Left hindlimb (tissue), 1 donor: ENCODE measurements at places on chromosomes 12 and 14.

- no peak for DNase-seq
These were observed 30.0 kb upstream of the EID3 start for GRCh38 chr12:104273503-104273902.

DNA sequence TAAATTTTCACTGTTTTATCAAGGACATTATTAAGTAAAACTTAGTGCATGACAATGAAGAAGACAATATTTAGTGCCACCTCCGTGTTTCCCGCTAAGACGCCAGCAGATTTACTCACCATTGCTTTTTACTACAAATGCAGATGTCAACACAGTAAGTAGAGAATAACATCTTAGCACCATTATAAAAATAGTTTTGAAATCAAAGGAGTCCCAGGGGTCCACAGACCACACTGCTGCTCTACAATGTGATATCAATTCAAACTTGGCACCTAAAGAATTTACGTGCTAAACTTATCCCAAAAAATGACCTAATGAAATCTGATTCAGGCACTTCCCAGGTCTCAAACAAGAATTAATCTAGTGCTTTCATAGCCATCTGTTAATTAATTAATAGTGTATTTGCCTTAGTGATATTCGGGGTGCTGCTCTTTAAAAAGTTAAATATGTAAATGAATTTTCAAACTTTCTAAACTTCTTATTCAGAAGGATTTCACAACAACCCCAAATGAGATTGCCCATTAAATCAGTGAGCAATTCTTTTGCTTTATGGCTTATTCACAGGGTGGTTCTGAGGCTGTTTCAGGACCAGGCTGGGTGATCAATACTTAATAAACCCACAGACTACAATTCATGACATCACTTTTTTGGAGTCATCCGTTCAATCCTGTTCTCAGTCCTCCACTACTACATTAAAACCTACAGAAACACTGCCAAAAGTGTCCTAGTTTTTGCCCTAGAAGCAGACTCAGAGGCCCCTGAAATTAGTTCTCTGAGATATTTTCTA is 161.3 kb upstream of the LMNTD1 start:
- DNase-seq: no peak

GRCh38 chr14:59360923-59361794 is 104.0 kb downstream of the GPR135 start:
- DNase-seq: peak; percentile 32

GRCh38 chr12:32448586-32448985 is 49.2 kb downstream of the FGD4 start:
- DNase-seq: no peak

- DNase-seq: no peak
These were observed 113.6 kb downstream of the SLC15A5 start for GRCh38 chr12:16163901-16164300.

DNA sequence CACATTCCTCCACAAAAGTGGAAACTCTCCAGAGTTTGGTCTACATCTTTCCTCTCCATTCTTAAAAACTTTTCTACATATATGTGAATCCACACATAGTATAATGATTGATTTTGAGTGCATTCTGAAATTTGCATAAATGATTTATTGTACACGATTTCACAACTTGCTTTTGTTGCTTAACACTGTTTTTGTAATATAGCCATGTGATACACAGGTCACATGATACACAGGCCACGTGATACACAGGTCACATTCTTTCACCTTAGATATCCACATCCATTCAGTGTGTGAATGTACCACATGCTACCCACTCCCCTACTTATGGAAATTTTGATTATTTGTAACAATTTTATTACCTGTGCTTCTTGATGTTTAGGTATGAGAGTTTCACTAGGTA is 319.1 kb downstream of the ZFP36L1 start:
- no peak for DNase-seq

GRCh38 chr12:77940567-77940966 is 109.9 kb downstream of the NAV3 start:
- no peak for DNase-seq

- DNase-seq: no peak
These were observed 366.0 kb upstream of the USP15 start for GRCh38 chr12:61894168-61894567.

- no peak for DNase-seq
These were observed 12.8 kb upstream of the CCDC91 start for GRCh38 chr12:28177461-28177860.

DNA sequence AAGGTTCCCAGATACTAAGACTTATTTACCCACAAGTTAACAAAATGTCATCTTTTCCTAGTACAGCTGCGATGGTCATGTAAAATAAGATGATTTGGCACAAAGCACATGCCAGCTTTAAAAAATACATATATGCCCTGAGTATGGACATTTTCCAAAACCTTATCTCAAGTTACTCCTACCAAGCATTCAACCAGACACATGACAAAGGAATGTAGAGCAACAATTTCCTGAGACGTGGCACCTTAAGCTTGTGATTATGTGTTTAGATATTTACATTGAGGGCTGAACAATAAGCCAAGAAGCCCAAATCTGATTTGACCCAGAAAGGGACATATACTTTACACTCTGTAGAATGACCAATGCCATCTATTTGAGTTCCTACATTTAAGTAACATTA is 24.5 kb upstream of the OVCH1 start:
- DNase-seq: no peak

GRCh38 chr12:76449583-76449982 is 101.4 kb upstream of the BBS10 start:
- no peak for DNase-seq

DNA sequence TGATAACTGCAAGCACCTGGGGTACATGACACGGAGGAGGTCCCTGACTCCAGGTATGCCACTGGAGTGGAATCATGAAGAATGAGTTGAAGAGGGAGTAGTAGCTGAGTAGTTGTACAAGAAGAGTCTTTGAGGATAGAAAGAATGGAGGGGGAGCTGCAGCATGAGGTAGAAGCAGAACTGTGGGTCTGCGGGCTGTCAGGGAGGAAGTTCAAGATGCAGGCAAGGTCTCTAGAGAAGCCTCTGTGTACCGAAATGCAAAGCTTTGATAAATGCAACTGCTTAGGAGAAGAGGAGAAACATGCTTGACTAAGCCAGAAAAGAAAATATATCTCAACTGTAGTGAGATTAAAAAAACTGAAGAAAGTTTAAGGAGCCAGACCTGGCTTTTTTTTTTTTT is 91.5 kb downstream of the CPNE8 start:
- DNase-seq: no peak

GRCh38 chr14:56120091-56120691 is 2.0 kb downstream of the PELI2 start:
- no peak for DNase-seq

DNA sequence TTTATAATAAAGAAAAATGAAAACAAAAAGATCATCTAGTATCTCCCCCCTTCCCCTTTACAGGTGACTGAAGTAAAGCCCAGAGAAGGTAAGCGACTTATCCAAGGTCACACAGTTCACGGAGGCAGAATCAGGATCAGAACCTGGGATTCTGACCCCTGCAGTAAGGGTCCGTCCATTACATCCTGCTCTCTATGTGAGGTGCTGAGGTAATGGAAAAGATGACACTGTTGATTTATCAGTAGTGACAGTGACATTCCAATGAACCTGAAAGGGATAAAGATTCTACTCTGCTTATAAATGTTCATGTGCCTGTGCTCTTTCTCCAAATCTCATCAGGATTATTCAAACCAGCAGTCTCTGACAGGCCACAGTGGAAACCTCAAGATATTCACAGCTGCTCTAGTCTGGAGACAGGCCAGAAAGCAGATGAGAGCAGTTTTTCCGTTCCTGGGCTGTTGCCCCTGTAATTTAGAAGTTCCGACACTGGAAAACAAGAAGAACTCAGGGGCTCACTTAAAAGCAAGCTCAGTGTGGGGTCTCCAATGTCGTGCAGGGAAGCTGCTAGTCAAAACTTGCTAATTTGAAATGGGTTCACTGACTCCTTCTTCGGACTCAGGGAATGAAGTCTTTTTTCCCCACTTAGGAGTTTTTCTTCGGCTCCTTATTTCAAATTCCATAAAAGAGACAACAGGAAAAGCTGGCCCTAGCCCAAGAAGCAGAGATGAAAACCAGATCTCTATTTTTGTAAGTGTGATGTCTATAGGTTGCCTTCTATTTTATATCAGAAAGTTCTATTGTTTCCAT is 131.8 kb upstream of the EEA1 start:
- peak; percentile 89 for DNase-seq

GRCh38 chr12:42705863-42706262 is 116.3 kb upstream of the PRICKLE1 start:
- DNase-seq: peak; percentile 85

DNA sequence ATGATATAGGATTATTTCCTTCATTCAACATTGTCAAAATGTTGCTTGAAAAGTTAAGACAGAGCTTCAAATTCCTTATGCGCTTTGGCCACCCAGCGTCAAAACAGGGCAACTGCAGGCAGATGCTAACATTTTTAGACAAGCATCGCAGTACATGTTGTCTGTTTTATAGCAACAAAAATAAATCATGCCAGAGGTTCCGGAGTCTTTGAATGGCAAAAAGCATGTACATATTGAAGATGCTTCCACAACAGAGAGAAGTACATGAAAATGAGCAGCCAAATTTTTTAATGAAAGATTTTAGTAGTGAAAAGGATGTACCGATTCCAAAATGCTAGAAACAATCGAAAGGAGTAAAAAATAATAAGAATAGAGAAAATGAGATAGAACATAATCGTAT is 49.8 kb upstream of the USP15 start:
- DNase-seq: no peak

GRCh38 chr12:116759783-116760621 is 21.9 kb downstream of the RNFT2 start:
- no peak for DNase-seq
